ENCODE measurements at places on chromosomes 11 and 22.

- no peak for DNase-seq
Measured at GRCh38 chr11:95279921-95280868, 49.2 kb upstream of the SESN3 start.

- DNase-seq = no peak
Measured at GRCh38 chr11:68498321-68498720, 37.8 kb downstream of the PPP6R3 start.

DNA sequence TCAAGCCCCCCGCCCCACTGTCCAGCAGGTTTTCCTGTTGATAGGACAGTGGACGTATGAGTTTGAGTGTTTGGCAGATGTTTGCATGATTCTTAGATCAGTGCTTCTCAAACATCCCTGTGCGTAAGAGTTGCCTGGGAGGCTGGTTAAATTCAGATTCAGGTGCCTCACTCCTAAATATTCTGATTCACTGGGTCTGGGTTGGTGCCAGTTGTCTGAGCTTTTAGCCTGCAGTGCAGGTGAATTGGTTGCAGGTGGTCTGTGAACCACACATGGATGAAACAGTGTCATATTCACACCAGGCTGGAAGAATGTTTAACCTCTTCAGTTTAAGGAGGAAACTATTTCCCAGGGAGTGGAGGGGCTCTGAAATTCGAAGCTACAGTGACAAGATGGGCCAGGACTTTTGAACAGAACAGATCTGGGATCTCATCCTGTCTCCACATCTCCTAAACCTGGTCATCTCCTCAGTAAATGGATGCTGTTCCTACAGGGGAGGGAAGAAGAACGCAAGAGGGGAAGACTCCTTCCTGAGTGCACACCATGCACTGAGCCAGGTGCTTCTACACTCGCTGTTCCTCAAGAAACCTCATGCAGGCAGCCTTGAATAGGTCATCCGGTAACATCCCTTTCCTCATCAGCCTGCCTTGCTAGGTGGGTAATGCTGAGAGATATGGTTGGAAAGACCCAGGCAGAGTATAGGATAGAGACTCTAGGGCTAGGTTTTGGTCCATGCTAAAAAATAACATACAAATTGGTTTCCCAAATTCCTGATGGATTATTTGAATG is 47.8 kb downstream of the TEAD1 start:
- DNase-seq = no peak

- no peak for DNase-seq
Measured at GRCh38 chr11:40252236-40252635, 1207.2 kb downstream of the LRRC4C start.

- no peak for DNase-seq
Measured at GRCh38 chr11:33976495-33977199, 74.9 kb upstream of the CAPRIN1 start.

GRCh38 chr22:44889255-44889878 is 120.4 kb downstream of the PHF21B start:
- no peak for DNase-seq

DNA sequence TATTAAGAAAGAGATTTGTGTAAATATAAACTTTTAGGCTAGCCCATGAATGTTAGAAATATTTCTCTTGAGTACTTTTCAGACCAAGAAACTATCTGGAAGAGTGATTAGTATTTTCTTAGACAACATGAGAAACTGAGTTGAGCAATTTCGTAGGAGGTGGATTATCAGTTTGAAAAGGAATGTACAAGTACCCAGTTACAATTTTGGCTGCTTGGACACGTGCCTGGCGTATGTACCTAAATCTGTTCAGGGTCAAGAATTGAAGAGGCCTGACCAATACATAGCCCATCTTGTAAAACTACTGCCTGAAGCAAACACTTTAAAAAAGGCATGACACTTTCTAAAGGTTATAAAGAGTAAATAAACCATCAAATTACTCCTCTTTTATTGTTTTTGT is 71.1 kb downstream of the CCDC73 start:
- DNase-seq = no peak

DNA sequence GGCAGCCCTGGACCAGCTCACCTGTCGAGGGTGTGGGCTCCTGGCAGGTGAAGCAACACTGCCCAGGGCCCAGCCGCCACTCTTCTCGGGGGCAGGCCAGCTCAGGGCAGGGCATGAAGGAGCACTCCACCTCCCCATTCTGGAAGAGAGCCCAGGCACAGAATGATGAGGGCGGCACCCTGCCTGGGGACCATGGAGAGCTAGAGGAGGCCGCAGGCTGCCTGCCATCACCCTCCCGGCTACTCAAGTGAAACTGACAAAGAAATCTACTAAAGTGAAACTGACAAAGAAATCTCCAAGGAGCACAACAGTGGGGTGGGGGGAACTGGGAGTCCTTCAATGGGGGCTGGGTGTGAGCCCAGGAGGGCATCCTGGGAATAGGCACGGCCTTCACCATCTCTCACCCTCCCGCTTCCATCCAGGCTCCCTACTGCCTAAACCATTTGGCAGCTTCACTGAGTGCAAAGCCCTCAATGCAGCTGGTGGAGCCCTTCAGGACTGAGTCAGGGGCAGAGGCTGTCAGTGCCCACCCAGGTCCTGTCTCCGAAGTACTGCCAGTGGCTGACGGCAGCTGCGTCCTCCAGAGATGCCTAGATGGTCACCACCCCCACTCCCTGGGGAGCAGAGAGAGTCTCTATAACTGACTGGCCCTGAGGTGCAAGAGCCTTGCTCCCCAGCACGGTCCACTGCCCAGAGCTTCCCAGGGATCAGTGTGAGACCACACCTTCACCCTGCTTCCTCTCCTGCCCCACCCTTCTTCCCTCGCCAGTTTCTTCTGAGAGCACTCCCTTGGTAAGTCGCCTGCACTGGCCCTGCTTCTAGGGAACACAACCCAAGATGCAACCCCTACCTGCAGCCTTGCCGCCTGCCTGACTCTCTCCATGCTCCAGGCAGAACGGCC is 21.7 kb downstream of the VWCE start:
- no peak for DNase-seq

- no peak for DNase-seq
Measured at GRCh38 chr11:46393231-46393616, 1.6 kb upstream of the CHRM4 start.

- no peak for DNase-seq
Measured at GRCh38 chr11:1916132-1916985, 3.1 kb upstream of the TNNT3 start.

GRCh38 chr11:63687845-63688244 is 6.5 kb downstream of the RTN3 start:
- DNase-seq = no peak

- DNase-seq = no peak
Measured at GRCh38 chr11:67374571-67375281, 1.3 kb upstream of the CLCF1 start.

- DNase-seq = no peak
Measured at GRCh38 chr11:117279711-117280376, 11.3 kb upstream of the BACE1-AS start.

GRCh38 chr22:49008682-49009235 is 818.9 kb downstream of the BRD1 start:
- DNase-seq = no peak

DNA sequence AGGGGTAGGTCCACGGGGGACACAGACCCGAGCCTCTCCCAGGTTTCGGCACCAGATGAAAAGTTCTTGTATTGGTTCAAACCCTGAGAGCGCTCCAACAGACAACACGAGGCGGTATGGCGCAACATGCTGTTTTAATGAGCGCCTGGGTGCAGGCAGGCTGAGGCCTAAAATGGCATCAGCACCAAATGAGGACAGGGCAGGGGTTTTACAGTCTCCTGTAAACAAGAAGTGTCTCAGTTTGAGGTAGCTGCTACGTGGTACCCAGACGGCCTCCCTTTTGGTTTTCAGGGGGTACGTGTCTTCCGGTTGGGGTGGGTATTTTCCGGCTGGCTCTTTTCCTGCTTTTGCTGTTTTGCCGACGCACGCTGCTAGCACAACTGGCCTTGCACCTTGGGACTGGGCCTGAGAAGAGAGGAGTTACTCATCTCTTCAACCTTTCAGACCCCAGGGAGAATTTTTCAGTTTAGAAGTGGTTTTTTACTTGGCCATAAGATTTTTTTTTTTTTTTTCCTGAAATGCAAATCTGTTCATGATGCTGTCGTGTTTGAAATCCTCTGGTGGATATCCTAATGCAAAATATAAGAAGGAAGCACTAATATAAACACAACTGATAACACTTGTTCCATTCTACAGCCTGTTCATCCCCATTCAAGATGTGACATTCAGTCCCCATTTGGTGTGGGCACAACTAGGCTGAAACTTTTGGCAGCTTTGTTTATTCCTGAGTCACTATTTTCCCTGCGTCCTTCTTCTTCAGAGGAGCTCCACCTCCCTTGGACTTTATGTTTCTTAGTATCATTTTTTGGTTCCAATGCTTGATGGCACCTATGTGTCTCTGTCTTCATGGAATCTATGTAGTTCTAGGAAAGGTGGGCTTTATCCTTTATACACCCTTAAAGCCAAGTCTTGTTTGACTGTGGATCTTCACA is 6.5 kb downstream of the PPFIBP2 start:
- DNase-seq = no peak

GRCh38 chr11:112570333-112570732 is 309.7 kb upstream of the PLET1 start:
- DNase-seq = no peak

DNA sequence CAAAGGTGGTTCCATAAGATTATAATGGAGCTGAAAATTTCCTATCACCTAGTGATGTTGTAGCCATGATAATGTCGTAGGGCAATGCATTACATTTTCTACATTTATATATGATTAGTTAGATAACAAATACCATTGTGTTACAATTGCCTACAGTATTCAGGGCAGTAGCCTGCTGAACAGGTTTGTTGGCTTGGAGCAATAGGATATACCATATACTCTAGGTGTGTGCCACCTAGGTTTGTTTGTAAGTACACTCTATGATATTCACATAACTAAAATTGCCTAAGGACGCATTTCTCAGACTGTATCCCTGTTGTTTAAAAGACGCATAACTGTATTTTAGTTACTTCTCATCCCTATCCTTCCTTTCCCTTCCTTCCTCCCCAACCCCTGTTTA is 13.6 kb downstream of the PLEKHB1 start:
- DNase-seq = no peak

- DNase-seq = no peak
Measured at GRCh38 chr11:60125956-60126585, 37.6 kb downstream of the MS4A2 start.

GRCh38 chr11:105609832-105610781 is at the start of gene GRIA4:
GRIA4 (plus strand) TSS chr11:105610073; CDS start chr11:105610998, 925 bp downstream.
- DNase-seq = no peak

GRCh38 chr22:32722441-32722840 is 79.1 kb upstream of the TIMP3 start:
- DNase-seq = no peak

DNA sequence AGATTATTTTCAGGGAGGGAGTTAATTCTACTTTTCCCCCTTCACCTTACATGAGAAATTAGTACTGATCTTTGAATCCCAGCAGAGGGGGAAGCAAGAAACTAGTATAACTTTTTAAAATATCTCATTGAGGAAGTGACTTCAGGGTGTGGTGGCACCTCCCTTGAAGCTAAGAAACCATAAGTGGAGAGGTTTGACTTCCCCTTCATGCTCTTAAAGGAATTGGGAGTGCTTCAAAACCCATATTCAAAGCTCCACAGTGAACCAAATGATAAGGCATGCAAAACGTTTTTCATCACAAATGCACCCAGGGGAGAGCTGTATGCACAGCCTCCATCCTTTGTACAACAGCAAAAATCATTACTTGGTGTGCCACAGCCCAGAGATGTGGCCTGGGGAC is 540 bp downstream of the MS4A14 start:
- DNase-seq = no peak

GRCh38 chr11:101759771-101760450 is 154.9 kb upstream of the CEP126 start:
- no peak for DNase-seq

- DNase-seq = no peak
Measured at GRCh38 chr11:46800177-46800576, 45.9 kb downstream of the CKAP5 start.

GRCh38 chr11:45266676-45267020 is 19.5 kb downstream of the SYT13 start:
- no peak for DNase-seq

DNA sequence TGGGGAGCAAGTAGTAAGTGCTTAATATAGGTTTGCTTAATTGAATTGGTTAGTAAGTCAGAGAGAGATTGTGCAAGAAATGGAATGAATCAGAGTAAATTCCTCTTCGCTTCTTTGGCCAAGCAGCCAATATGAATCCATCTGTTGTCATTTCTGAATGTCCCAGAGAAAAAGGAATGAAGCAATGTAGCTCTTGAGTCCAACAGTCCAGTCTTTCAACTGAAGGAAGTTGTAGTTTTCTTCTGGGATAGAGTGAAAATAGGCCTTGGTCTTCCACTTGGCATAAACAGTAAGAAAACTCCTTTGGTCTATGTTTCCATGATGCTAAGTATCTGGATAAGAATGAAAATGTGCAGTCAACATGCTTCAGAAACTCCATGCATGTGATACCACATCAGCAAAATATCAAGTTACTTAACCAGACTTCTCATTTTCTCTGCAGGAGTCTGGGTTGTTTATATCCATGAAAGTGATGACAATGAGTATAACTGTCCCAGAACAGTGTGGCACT is 1.8 kb upstream of the FIBIN start:
- no peak for DNase-seq

- DNase-seq = no peak
Measured at GRCh38 chr11:1706634-1707400, 9.8 kb downstream of the KRTAP5-6 start.

GRCh38 chr11:65426839-65427690 is 4.5 kb downstream of the NEAT1 start:
- DNase-seq = no peak

DNA sequence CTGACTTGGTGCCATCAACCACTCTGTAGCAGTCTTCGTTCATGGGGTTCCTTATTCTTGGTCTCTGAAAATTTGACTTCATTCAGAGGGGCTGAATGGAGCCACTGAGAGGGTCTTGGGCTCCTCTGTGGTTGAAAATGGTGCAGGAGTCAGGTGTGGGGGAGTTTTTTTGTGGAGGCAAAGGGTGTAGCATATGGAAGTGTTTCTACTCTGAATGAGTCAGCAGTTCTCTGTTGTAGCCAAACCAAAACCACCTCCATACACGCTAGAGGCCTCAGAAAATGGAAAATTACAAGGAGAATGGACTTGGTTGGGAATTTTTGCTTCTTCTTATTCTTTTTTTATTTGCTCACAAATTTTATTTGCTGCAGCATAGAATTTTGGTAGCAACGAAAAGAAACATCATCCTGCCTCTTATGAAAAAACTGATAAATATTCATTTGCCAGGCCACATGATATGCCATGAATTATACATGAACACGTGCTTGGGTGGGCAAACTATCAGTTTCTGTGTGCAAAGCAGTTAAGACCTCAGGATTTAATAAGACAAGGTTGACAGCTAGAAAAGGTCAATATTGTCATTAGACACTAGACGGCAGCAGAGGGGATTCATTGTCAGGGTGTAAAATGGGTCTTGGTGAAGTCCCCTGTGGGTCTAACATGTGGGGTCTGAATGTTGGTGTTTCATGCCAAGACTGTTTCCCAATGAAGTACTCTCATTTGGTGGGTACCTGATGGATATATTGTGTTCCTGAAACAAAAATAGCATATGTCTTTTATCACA is 111.7 kb downstream of the MYO18B start:
- DNase-seq = no peak

DNA sequence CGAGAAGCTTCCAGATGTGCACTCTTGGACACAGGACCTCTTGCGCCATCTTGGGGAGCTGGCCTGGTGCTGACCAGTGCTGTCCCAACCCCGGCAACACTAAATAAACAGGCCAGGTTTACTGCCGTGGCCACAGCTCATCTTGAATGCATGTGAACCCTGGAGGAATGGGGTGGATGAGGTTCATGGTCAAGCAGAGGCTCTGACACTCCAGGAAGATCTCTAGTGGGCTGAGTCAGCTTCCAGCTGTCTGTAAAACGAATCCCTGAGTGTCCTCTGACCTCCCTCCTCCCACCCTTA is 51.8 kb downstream of the ALX4 start:
- no peak for DNase-seq

- DNase-seq = no peak
Measured at GRCh38 chr11:126996036-126996804, 4.3 kb downstream of the KIRREL3 start.
